ENCODE measurements at places on chromosomes 5 and 9. TPM values are rescaled to one million over a fixed set of nuclear protein-coding genes. Genes with fewer than 3 reads are reported as not detected.

GRCh38 chr5:130335117-130335516 lies 430.9 kb downstream of the CHSY3 start:
- no peak for DNase-seq

DNA sequence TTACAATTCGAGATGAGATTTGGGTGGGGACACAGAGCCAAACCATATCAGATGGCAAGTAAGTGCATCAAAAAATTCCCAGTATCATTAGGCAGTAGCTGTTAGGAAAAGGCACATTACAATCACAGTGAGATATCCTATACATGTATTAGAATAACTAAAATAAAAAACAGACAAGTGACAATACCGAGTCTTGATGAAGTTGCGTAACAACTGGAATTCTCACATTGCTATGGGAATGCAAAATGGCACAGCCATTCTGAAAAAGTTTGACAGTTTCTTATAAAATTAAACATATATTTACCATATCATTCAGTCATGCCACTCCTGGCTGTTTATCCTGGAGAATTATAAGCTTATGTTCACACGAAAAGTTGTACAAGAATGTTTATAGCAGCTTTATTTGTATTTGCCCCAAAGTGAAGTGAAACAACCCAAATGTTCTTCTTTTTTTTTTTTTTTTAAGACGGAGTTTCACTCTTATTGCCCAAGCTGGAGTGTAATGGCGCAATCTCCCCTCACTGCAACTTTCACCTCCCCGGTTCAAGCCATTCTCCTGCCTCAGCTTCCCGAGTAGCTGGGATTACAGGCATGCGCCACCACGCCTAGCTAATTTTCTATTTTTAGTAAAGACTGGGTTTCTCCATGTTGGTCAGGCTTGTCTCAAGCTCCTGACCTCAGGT lies 93.1 kb upstream of the TLE1 start:
- DNase-seq: no peak

DNA sequence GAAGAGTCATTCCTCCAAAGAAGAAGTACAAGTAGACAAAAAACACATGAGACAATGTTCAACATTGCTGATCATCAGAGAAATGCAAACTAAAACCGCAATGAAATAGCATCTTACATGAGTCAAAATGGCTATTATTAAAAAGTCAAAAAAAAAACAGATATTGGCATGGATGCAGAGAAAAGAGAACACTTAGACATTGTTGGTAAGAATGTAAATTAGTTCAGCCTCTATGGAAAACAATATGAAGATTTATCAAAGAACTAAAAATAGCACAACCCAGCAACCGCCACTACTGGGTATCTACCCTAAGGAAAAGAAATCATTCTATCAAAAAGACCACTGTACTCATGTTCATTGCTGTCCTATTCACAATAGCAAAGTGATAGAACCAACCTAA lies 157.5 kb downstream of the CHSY3 start:
- DNase-seq: no peak

Gene PCDHB5
- 8.0 TPM for total RNA-seq

Gene CCDC152
- total RNA-seq: 2.3 TPM
